Astrocyte (in vitro differentiated cells and primary cell): ENCODE measurements at places on chromosomes 2 and 18. TPM values are rescaled to one million over a fixed set of nuclear protein-coding genes. Genes with fewer than 3 reads are reported as not detected.

DNA sequence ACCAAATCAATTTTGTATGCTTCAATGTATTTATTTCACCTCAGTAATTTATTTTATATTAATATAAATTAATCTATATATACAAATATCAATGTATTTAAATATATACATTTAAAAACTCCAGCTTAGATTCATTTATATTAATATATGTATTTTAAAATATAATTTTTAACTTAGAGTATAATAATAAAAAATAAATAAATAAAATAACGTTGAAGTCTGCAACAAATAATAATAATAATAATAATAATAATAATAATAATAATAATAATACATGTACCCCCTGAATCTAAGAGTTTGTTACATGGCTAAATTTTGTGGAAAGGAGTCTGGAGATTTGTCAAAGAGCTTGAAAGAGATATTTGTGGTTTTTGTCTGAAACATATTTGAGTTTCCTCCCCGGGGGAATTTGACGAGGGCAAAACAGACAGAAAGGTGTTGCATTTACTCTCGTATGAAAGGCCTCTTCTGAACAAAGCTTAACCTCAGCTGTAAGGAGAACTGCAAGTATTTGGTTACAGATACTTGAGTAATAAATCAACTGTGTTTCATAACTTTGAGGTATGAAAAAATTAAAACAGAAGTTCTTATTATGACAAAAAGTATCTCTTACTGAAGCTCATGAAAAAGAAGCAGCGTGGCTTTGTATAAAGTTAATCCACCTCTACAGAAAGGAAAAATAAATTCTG lies 93.4 kb downstream of the CDH19 start:
- no peak for DNase-seq
- H3K4me3 ChIP-seq = no peak overlapping the region
- H3K27ac ChIP-seq = no peak overlapping the region
- H3K27me3 ChIP-seq = no peaks in the 10 kb centered on the region

DNA sequence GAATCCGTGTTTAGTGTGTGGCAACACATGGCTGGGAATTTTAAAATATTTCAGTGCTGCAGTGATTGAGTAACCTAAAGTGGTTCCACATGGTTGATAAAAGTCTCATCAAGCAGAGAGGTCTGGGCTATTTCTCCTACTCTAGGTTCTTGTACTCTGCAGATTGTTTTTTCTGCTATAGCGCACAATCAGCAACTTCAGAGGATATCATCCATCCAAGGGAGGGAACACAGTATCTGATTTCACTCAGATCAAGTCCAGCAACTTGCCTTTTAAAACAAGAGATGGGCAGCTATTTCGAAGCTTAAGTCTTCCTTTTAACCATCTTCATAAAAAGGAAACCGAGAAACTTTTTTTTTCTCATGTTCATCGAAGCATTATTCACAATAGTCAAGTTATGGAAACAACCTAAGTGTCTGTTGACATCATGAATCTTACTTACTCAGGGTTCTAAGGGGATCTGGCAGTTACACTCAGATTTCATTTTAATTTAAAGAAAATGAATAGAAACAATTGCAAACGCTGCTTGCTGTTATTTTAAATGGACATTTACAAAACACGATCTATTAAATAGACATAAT lies 172.7 kb upstream of the TRIB2 start:
- H3K27me3 ChIP-seq = no peaks in the 10 kb centered on the region
- H3K4me3 ChIP-seq = no peak overlapping the region
- no peaks in the 10 kb centered on the region for H3K36me3 ChIP-seq
- no peak for DNase-seq
- peaks cover 4% of the 10 kb centered on the region for H3K4me1 ChIP-seq

- no peaks in the 10 kb centered on the region for H3K36me3 ChIP-seq
- peaks cover 21% of the 10 kb centered on the region for H3K27me3 ChIP-seq
- no peak overlapping the region for H3K27ac ChIP-seq
These were observed 62.1 kb upstream of the ACKR3 start for GRCh38 chr2:236507393-236508085.

DNA sequence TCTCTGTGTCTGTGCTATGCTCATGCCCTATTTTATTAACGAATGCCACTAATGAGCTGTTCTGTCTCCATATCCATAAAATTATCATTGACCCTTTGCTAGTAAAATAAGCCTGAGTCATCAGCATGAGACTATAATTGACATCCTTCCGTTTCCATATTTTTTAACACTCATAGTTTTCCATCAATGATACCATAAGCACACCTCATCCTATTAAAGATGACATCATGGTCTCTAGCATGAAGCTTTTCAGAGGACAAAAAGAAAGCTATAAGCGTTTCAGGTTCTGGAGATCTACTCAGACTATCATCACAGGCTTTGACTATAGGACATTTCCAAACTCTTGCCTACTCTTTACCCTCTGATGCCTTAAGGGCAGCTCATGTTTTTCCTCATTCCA lies 1.2 kb upstream of the DSC2 start:
- H3K4me3 ChIP-seq = no peak overlapping the region
- H3K4me1 ChIP-seq = peaks cover 4% of the 10 kb centered on the region
- H3K27me3 ChIP-seq = peaks cover 7% of the 10 kb centered on the region
- H3K36me3 ChIP-seq = no peaks in the 10 kb centered on the region
- no peak overlapping the region for H3K27ac ChIP-seq
- DNase-seq = no peak

DNA sequence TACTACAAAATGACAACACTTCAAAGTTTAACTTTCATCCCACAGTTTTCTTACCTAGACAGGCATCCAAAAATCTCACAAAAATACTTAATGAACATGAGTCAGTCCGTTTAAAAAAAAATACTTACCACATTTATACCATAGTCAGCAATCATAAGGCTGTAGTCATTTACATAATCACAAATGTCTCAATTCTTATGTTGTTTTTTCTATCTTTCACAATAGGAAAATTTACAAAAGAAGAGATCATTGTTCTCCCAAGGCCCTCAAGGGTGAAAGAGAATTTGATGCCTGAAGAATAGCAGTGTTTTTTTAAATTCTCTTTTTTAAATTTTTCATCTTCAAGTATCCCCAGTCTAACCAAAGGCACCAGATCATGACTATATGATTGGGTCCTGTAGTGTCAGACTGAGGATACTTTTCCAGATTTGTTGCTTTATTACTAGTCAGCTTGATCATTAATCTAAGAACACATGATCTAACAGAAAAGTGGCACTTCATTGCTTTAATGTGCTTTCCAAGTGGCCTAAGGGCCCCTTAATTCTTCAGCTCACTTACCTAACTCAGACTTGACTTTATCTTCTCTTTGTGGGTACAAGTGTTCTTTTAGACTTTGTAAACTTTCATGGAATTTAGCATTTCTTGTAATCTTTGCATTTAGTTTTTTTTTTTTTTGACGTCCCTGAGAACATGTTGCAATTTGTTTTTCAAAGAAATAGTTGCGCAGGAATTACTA lies 4.7 kb downstream of the SCYGR5 start:
- no peak overlapping the region for H3K4me3 ChIP-seq
- H3K27me3 ChIP-seq = no peaks in the 10 kb centered on the region
- DNase-seq = no peak
- no peaks in the 10 kb centered on the region for H3K36me3 ChIP-seq
- no peaks in the 10 kb centered on the region for H3K4me1 ChIP-seq
- no peak overlapping the region for H3K27ac ChIP-seq

DNA sequence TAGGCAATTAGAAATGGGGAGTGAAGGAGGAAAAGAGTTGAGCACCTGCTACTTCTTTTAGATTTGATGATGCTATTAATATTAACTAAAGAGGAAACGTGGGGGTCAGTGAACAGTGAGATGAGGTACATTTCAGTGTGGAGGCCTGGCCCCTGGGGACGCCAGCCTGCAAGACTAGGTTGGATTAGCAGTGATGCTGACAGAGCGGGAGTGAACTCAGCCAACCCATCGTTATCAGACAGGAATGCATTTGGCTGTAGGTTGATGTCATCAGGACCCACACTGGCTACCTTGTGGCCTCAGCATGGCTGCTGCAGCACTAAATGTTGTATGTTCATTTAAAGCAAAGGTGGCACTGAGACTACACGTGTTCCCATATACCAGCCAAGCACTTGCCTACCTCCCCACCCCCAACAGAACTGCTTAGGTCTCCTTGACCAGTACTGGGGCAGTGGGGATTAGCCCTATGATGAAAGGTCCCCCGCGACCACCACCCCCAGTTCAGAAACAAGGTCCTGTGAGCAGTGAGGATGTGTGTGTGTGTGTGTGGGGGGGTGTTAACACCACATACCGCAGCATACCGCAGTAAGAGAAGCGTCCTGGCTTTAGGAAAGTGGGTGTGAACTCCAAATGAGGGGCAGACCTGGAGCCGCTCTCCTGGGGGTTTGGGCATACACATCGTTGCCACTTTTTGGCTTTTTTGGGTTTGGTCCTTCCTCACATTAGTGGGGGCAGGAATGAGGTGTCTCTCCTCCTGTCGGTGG lies 26.0 kb downstream of the DGKD start:
- no peak overlapping the region for H3K27ac ChIP-seq
- no peaks in the 10 kb centered on the region for H3K4me1 ChIP-seq
- peak; percentile 23 for DNase-seq
- H3K36me3 ChIP-seq = no peaks in the 10 kb centered on the region
- H3K4me3 ChIP-seq = no peak overlapping the region

DNA sequence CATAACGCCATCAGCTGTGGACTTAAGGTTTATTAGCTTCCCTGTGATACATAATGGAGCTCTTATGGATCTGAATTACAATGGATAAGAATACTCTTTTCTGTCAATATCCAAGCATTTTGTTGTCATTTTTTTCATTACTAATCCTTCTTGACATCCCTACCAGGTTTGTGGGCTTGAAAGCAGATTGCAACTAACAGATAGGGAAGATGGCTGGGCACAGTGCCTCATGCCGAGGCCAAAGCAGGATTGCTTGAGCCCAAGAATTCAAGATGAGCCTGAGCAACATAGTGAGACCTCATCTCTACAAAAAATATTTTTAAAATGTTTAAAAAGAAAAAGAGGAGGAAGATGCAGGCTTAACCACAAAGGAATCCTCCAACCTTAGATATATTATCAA lies 42.4 kb downstream of the ASXL2 start:
- no peaks in the 10 kb centered on the region for H3K4me1 ChIP-seq
- no peak for DNase-seq
- H3K4me3 ChIP-seq = no peak overlapping the region
- H3K36me3 ChIP-seq = peaks cover 4% of the 10 kb centered on the region

DNA sequence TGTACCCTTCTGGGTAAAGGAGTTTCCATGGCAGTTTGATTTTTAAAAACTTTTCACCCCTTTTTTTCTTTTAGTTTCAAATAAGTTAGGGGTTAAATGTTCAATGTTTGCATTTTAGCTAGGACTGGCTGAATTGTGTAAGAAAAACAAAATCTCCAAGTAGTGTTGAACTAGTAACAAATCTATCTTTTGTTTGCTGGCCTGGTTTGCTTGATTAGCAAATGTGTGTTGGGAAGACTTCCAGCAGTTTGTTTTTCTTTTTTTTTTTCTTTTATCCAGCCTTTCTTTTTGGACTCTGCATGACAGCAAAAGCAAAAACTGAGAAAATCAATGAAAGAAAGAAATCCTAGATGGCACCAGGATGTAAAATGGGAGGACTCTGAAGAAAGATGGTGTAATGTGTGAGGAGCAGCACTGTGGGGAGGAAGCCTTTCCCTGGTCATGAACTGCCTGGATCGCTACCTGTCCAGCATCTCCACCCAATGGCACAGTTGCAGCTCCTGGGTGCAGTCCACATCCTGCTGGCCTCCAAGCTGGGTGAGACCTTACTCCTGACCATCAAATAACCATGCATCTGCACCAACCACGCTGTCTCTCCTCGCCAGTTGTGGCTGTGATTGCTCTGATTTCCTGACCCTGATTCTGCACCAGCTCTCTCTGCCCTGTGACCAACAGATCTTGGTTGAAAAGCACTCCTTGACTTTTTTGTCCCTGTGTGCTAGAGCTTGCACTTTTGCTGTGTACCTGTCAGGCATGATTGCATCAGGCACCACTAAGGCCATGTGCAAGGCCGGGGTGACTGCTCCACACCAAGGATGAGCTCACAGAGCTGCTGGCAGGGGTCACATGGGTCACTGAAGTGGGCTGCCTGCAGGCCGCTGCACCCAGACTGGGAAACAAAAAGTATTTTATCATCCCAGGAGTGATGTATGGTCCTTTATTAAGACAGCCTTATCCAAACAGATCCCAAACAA lies 71.2 kb upstream of the ZNF236 start:
- no peaks in the 10 kb centered on the region for H3K4me1 ChIP-seq
- H3K27me3 ChIP-seq = no peaks in the 10 kb centered on the region
- H3K27ac ChIP-seq = no peak overlapping the region
- no peak for DNase-seq
- no peaks in the 10 kb centered on the region for H3K36me3 ChIP-seq
- no peak overlapping the region for H3K4me3 ChIP-seq

DNA sequence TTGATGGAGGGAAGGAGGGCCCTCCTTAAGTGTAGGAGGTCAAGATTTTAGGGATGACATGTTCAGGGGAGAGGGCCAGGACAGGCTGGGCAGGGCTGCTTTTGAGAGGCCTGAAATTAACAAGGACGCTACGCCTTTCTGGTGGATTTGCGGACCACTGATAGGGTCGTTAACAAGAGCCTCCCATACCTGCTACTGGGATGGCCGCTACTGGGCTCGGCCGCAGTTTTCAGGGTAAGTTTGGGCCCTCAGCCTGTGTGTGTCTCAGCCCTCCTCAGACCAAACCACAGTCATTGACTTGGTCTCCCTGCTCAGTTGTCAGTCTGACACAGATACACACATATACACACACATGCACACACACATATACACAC lies 180.9 kb downstream of the SMAD2 start:
- H3K4me1 ChIP-seq = no peaks in the 10 kb centered on the region
- peaks cover 4% of the 10 kb centered on the region for H3K27me3 ChIP-seq
- no peak for DNase-seq
- H3K4me3 ChIP-seq = no peak overlapping the region
- no peaks in the 10 kb centered on the region for H3K36me3 ChIP-seq

DNA sequence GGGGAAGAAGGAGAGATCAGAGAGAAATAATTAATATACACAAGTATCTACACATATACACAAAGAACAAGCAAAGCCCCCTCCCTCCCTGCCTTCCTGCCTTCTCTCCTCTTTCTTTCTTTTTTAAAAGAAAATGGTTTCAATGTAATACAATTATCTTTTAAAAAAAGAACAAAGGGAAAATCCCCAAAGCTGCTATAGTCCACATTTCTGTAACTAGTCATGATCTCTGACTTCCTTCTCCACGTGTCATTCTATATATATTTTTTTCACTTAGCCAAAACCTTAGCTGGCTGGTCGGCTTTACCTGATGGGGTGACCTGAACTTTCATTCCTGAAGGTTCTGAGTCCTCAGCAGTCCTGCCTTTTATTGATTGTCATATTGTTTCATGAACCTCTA lies 44.3 kb downstream of the MAP3K20 start:
- peaks cover 4% of the 10 kb centered on the region for H3K4me1 ChIP-seq
- H3K4me3 ChIP-seq = no peak overlapping the region
- H3K27me3 ChIP-seq = no peaks in the 10 kb centered on the region
- H3K36me3 ChIP-seq = no peaks in the 10 kb centered on the region

GRCh38 chr2:226796840-226797288 lies 2.8 kb downstream of the IRS1 start:
- H3K36me3 ChIP-seq = peaks cover 3% of the 10 kb centered on the region
- H3K27ac ChIP-seq = peak overlapping the region; percentile 7

- H3K27me3 ChIP-seq = no peaks in the 10 kb centered on the region
- no peak for DNase-seq
- H3K36me3 ChIP-seq = no peaks in the 10 kb centered on the region
- no peak overlapping the region for H3K4me3 ChIP-seq
These were observed 768.9 kb upstream of the LRRTM1 start for GRCh38 chr2:81073412-81073811.

Gene ICOS
- total RNA-seq = not detected in 2 replicates

Gene CD226
- total RNA-seq = 0.07 and 0.12 TPM in 2 replicates

Gene CENPA
- 0.75 and 2.7 TPM in 2 replicates for total RNA-seq

Gene TFCP2L1
- 0.05 TPM in 1 of 2 replicates, not detected in the other for total RNA-seq

Gene ORC2
- total RNA-seq = 25.4 and 25.5 TPM in 2 replicates

Gene ACKR3
- 72.7 and 88.3 TPM in 2 replicates for total RNA-seq

Gene SERPINB12
- not detected in 2 replicates for total RNA-seq

Gene EFEMP1
- total RNA-seq = 146 and 155 TPM in 2 replicates

Gene AQP12A
- total RNA-seq = not detected in 2 replicates

Gene G6PC2
- not detected in 2 replicates for total RNA-seq

Gene ARID5A
- total RNA-seq = 11.3 and 11.8 TPM in 2 replicates
